NCI-H187 (cell line): ENCODE measurements at places on chromosomes 5 and 9.
A peak's percentile ranks its signal among the peaks of the same experiment; 100 is the strongest.

DNA sequence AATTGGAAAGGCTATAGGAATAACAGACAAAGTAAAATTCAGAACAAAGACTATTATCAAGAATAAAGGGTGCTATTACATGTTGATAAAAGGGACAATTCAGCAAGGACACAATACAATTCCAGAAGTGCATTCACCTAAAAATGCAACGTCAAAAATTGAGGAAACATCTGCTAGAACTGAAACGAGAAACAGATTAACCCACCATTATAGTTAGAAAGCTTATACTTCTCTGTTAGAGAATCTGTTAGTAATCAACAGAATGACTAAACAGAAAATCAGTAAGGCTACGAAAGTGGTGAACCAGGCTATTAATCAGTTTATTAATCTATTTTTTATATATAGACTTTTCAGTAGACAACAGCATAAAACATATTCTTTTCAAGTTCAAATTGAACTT lies 14.8 kb downstream of the FCN1 start:
- DNase-seq = no peak

GRCh38 chr5:109062664-109063063 lies 315.0 kb downstream of the FER start:
- no peak for DNase-seq

GRCh38 chr9:71725590-71726338 lies 42.5 kb downstream of the CEMIP2 start:
- DNase-seq = no peak

GRCh38 chr5:134637116-134637721 lies 4.6 kb upstream of the SAR1B start:
- no peak for DNase-seq

GRCh38 chr5:124372457-124372856 lies 374.0 kb downstream of the ZNF608 start:
- DNase-seq = no peak

DNA sequence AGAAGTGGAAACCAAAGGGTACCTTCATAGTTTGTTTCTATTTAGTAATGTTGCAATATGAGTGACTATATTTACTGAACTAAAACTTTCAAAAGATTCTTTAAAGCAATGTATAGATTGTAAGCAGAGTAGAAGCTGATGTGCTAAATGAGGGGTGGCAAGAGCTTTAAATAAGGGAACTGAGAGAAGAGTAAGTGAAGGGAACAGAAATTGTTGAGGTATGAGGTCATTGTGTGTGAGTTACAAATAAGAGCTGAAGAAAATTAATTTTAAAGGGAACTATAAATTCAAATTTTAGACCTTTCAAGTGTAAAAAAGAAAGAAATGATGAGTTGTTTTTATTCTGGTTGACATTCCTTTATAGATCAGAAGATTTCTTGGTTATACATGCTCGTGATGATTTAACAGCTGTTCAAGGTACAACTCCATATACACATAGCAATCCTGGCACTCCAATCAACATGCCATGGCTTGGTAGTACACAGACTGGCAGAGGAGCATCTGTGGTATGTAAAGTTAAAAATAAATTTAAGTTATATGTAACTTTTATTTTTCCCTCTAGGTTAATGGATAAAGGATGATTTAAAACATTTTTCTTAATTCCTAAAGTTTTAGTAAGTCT lies 135.1 kb upstream of the TNFAIP8 start:
- no peak for DNase-seq

GRCh38 chr5:138542180-138542955 lies 668 bp downstream of the ETF1 start:
- DNase-seq = no peak

DNA sequence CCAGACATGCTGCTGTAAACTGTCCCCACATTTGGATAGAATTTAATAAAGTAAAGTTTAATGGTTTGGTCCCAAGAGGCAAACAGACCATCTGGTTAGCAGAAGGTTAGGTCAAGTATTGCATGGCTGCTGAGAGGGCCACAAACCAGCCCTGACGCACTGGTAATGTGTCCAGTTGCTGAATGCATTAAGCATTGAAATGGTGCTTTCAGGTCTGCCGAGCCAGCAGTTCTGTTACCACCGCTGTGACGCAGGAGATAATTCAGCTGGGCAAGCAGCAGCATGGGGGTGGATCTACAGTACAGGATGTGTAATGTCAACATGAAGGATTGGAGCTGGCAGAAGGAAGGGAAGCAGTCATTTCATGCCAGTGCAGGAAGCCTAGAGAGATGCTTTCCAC lies 16.0 kb downstream of the ZNF462 start:
- DNase-seq = peak; percentile 4

- DNase-seq = no peak
Measured at GRCh38 chr5:39648085-39648847, 223.5 kb upstream of the DAB2 start.

DNA sequence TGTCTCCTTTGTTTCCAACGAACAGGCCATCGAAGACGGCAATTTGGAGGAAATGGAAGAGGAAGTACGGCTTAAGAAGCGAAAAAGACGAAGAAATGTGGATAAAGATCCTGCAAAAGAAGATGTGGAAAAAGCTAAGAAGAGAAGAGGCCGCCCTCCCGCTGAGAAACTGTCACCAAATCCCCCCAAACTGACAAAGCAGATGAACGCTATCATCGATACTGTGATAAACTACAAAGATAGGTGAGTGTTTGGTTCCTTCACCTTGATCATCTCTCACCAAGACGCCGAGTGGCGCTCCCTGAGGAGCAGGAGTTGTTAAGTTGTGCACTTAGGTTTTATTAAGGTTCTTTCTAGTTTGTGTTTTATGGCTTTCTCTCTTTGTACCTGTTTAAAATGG lies 146.5 kb downstream of the SMARCA2 start:
- no peak for DNase-seq

GRCh38 chr9:123537809-123538208 lies 181.8 kb downstream of the CRB2 start:
- DNase-seq = no peak

DNA sequence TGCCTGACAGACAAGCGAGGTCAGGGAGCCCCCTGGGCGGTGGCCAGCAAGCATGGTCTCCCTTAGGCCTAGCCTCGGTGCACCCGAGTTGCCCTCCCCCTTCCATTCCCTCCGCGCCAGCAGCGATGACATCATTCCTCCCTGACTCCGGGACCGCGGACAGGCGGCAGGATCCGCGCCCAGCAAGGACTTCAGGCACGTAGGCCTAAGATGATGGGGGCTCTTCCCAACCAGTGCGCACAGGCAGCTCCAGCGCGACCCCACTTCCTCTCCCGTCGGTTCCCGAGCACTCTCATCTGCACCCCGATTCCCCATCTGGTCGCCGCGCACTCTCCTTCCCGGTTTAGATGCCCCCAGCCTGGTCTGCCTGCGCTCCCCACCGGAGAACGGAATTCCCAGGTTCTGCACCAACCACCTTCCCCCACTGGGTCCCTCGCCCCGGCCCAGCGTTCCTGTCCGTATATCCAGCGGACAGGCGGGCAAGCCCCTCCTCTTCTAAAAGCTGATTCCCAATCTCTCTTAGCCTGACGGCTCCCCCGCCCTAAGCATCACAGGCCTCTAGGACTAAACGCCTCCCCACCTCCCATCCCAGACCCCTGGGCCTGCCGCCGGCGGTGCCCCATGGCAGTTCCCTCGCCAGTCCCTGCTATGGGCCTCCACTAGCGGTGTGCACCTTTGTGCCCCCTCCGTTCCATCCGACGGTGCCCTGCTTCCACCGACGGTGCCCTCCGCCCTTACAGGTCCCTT lies 931 bp downstream of the FAM219A start:
- no peak for DNase-seq

DNA sequence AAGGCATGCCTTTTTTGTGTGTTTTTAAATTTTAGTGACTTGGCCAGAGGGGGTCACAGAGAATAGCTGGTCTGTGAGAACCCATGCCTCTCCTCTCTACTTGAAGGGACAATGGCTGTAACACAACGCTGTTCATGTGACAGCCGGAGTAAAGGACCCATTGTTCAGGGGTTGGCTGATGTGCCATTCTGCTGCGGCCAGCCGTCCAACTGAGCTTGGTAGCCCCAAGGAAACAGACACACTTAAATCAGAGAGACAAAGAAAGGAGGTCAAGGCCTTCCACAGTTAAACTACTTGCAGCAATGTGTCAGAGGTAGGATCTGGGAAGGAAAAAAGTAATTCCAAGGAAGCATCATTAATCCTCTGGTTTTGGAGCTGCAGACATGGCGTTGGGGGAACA lies 8.1 kb downstream of the MEGF10 start:
- DNase-seq = no peak

DNA sequence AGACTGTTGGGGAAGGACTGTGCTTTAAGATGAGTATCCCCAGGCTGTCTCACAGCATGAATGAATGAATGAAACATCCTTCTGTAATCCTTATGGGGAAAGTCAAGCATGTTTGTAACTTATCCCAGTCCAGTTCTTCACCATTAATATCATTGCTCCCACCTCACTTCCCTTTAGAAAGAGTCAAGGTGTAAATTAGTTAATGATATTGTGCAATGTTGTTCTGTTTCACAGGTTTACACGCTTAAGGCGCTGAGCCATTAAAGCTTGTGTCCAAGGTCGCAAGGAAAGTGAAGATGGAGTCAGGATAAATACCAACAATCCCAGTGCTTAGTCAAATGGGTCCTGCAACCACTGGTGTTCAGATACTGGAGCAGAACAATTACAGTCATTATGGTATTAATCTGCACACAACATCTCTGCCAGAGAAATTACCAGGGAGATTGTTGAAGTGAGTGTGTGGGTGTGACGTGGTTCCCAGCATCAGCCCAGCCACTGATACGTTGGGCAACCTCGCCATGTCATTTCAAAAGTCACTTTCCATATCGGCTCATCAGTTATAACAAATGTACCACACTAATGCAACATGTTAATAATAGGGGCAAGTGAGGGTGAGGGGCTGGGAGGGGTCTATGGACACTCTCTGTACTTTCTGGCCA lies 1.5 kb upstream of the MYO10 start:
- no peak for DNase-seq

DNA sequence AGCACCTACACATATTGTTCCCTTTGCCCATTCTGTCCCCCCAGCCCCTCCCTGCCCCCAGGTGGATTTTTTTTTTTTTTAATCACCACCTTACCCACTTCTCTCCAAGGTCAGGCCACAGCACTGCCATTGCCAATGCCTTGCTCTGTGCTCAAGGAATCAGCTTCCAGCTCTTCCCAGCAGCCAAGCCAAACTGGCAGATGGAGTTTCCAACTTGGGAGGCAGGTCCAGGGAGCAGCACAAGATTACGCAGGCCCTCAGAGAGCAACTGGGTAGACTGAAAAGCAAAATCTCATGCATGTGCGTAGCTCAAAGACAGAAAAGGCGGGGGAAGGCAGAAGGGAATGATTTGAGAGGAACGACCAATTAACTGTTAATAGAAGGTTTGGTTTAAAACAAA lies 15.1 kb downstream of the GRHPR start:
- DNase-seq = no peak

DNA sequence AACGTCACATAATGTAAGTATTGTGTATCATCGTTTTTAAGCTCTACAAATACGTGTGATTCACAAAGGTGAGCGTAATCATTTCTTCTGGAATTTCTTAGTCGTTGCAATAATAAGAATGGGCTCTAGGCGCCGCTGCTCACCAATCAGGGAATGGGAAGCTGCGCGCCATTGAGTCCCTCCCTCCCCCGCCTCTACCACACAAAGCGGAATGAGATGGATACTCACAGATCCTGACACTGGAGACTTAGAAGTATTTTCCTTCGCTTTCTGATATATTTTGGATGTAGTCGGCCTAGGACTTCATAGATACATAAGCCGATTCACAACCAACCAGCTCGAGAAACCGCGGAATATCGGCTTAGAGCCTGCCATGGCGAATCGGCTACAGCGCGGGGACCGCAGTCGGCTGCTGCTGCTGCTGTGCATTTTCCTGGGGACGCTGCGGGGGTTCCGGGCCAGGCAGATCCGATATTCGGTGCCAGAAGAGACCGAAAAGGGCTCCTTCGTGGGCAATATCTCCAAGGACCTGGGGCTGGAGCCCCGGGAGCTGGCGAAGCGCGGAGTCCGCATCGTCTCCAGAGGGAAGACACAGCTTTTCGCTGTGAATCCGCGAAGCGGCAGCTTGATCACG lies at the start of gene PCDHGA11:
Gene PCDHGA11, plus strand, starts transcription at position 197 of the 634 bp plus-strand sequence. Its CDS starts 177 bp downstream, at position 374.
- no peak for DNase-seq

GRCh38 chr9:9730174-9730573 lies 882.6 kb downstream of the PTPRD start:
- DNase-seq = no peak

DNA sequence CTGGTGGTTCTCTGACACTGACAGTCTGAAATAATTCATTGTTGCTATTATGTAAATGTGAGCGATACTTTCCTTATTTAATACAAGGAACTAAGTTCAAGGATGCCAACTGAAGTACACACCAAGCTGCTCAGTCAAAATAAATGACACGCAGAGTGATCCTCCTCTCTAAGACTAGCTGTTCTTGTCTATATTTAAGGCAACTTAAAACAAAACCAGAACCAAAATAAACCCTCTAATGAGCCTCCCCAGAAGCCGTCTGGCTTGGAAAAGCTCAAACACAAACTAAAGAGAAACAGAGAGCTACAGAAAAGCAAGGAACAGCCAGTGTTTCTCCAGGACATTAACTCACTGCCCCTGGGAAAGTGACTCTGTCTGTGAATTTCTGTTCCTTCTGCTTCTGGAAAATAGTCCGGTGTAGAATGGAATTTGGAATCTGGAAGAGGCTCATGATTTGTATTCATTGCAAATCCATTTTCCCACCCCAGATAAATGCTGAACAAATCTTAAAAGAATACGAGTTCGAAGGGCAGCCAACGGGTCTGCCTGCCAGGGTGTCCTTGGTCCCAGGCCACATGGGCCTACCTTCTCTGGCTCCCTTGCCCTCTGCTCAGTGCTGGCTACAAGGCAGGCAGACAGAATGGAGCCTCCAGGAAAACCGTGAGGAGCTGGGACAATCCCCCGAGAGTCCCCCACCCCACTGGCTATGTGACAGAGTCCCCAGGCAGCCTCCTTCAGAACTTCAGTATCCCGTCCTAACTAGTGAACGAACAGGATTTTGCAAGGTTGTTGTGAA lies 14.8 kb downstream of the GGTA1 start:
- DNase-seq = no peak
